Hematopoietic multipotent progenitor cell treated with erythropoietin and hydrocortisone succinate and interleukin-3 and kit ligand, for 17 days (in vitro differentiated cells): ENCODE measurements at places on chromosomes 3 and 15.

- DNase-seq, result no peak
Measured at GRCh38 chr3:121994551-121994950, 27.5 kb downstream of the ILDR1 start.

- DNase-seq, result no peak
Measured at GRCh38 chr3:99925584-99926230, 108.0 kb downstream of the CMSS1 start.

- no peak for DNase-seq
Measured at GRCh38 chr3:117302428-117302827, 592.8 kb downstream of the TUSC7 start.

GRCh38 chr3:88542916-88543315 lies 393.2 kb downstream of the C3orf38 start:
- no peak for DNase-seq

DNA sequence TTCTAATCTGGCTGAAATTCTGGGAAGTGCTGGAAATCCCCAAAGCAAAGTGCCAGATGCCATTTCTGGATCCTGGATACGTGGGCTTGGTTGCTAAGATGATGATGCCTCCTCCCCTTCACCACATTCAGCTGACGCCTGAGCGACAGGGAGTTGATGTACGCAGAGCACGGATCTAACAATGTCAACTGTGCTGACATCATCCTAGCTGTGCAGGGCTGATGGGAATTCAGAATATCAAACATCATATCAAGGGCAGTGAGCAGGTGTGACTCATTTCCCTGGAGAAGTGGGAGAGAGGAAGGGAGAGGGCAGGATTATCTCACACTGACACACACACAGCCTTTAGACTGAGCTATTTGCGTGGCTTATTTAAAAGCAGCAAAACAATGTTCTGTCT lies 92.6 kb upstream of the ZBTB20 start:
- DNase-seq, result no peak

GRCh38 chr3:125357032-125357658 lies 18.0 kb downstream of the ZNF148 start:
- no peak for DNase-seq

DNA sequence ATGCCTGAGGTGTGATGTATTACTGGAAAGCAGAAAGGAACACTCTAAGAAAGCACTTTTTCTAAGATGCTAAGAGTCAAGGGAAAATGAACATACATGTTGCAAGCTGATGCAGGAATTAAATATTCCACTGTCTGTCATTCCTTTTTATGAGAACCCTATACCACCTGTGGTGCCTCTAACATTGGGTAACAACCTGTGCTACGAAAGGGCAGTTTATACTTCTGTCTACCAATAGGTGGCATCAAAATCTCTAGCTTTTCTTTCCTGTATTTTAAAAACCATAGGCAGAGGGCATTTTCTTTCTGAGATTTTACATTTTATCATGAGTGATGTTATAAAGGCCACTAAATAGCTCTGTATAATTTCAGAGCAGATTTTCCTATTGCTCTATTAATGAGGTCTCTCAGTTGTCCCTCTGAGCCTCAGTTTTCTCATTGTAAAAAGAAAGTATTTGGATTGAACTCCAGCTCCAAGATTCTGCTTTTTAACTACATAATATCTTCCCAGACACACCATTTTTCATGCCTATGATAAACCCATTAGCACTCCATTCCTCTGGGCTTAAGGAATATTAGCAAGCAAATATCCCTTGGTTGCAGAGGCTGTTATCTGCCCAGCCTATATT lies 3.5 kb upstream of the CPNE4 start:
- DNase-seq, result no peak

GRCh38 chr3:186102687-186103086 lies 6.2 kb downstream of the ETV5 start:
- DNase-seq, result no peak

DNA sequence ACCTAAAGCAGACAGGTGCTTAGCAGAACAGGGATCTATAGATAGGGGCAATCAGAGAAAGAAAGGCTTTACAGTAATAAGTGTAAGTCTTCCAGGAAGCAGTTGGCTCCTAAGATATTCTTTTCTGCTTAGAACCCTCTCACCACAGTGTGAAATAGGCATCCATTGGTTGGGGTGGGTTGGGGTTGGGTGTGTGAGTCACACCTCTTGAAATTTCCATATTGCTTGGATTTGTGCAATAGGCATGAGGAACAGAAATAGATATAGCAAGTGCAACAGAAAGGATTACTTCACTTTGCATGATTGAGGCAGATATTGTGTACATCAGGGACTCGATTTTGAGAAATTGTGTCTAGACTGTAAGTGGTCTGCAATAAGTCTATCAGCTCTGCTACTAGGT lies 200.1 kb upstream of the GAP43 start:
- no peak for DNase-seq

DNA sequence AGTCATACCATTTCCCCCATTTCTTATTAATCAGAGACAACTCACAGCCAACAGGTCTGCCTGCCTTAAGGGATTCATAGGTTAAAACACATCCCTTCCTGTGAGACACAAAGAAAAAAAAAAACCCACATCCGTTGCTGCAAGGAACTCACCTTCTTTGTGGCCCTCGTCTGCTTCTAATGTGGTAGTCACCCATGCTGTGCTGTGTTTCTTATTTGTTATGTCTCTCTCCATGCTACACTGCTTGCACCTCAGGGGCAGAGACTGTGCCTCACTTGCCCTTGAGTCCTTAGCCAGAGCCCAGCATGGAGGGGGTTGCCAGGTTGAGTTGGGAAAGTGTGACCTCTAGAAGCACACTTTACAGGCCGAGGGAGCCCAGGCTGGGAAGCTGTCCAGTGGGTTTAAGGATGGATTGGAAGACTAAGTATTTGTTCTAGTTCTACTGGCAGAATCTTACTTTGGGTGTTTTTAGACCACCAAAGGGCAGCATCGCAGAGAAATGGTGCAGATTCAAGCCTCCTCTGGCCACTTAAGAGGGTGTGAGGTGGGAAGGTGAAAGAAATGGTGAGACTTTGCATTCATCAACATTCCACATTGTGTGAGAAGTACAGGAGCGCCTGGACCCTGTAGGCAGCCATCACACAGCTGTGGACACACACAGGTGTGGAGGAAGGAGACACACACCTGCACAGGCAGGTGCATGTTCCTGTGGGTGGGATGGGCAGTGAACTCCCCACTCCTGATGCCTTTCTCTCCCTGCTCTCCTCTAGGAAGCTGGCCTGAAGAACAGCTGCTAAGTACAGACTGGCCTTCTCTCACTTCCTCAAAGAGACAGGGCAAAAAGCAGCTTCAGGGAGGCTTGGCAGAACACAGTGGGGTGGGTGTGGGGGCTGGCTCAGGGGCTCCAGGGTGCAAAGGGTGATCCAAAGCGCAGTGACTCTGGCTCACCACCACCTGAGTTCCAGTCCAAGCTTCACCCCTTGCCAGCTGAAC lies 48.8 kb downstream of the GLB1 start:
- DNase-seq, result no peak

- no peak for DNase-seq
Measured at GRCh38 chr3:32797776-32798175, 20.0 kb upstream of the TRIM71 start.
